ENCODE measurements at places on chromosomes 16 and 17.

DNA sequence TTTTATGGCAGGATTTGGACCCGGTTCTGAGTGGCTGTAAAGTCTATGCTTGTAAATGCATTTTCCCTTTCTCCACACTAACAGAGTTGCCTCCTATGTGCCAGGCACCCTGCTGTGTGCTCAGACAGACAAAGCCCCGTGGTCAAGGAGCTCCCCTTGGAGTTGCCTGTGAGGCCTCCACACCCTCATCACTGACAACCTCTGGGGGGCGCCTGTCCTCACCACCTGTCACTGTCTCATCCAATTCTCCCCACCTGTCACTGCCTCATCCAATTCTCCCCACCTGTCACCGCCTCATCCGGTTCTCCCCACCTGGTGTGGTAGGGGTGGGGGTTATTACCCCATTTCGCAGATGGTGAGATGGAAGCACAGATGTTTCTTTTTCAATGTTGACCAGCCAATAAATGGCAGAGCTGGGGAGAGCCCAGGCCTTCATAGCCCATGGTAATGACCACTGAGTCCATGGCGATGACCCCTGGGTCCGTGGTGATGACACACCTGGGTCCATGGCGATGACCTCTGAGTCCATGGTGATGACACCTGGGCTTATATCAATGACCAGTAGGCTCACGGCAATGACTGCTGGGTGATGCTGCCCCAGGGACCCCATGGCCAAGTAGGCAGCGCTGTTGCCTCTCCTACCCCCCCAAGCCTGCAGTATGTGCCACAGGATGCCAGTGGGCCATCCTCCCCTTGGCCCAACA is 150.1 kb downstream of the IRF8 start:
- DNase-seq = no peak

- no peak for DNase-seq
Measured at GRCh38 chr17:39077866-39078265, 73.6 kb downstream of the PLXDC1 start.

- DNase-seq = no peak
Measured at GRCh38 chr16:64133366-64133765, 988.5 kb downstream of the CDH11 start.

DNA sequence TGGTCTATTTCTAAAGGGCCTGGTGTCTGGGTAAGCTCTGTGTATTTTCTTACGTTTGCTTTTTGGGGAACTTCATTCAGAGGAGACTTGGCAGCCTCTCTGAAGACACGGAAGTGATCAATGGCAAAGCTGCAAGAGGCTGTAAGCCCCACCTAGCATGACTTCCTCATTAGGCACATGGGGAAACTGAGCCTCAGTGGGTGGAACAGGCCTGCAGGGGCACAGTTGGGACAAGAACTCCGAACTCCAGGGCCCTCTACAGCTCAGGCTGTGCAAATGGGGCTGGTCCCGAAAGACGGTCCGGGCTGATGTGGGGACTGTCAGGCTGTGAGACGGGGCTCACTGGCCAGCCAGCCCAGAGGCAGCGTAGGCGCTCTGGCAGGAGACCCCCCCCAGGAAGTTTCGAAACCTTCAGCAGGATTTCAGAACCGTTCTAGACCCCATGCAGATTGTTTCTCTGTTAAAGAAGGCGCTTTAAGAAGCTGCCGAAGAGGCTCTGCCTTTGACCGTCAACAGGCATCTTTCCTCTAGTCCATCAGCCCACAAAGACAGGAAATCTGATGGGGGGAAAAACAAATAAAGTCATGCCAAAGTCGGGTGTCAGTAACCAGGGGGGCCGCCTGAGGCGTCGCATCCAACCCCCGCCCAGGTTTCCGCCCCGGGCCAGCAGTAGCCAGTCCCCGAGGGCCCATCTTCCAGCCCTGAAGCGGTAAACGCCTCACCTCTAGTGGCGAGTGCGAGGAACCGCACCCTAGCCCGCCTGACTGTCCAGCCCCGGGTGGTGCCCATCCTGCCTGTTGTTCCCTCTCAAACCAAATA is 79.8 kb upstream of the TBC1D3K start:
- no peak for DNase-seq

GRCh38 chr17:39002991-39003715 is 36.0 kb upstream of the FBXO47 start:
- DNase-seq = no peak

GRCh38 chr16:80752541-80752940 is 51.9 kb downstream of the CDYL2 start:
- no peak for DNase-seq

- DNase-seq = no peak
Measured at GRCh38 chr16:8951447-8952280, 12.0 kb downstream of the USP7 start.

All from NCI-H2029 treated with DMSO at 0.1 percent for 48 hours (cell line).